ENCODE measurements at places on chromosomes 3 and 15.

DNA sequence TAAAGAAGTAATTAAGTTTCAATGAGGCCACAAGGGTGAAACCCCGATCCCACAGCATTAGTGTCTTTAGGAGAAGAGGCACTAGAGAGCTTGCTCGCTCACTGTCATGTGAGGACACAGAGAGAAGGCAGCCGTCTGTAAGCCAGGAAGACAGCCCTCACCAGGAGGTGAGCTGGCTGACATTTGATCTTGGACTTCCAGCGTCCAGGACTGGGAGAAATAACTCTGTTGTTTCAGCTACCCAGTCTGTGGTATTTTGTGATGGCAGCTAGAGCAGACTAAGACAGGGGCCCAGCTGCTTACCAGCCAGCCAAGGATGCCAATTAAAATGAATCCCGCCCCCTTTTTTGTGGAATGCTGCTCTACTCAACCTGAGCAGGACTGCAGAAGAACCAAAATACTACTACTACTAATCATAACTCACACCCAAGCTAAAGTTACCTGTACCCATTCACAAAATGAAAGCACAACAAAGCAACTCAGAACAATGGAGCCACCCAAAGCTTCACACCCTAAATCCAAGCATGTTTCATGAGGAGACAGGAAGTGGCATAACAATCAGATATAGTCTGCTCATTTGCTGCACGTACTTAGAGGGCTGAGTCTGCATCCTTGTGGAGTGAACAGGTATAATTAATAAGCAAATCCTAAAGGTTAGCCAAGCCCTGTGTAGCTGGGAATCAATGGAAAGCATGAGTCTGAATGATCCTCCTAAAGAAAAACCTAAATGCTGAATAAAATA, 35.6 kb upstream of the RHCG start:
- DNase-seq: no peak

DNA sequence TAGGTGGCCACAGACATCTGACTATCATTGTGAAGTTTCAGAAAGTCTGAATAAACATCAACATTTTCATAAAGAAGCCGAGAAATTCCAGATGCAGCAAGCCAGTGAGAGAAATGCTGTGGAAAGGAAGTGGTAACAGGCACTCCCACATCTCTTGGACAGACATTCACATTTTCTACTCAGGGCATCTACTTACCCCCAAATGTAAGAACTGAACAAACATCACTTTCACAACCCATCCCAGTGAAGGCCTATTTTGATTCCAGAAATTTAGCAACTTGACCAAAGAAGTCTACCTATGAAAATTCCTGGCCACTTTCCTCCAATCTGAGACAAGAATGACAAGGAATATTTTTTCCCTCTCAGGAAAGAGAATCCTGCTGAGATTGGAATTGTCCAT, 224.8 kb upstream of the DCBLD2 start:
- no peak for DNase-seq

DNA sequence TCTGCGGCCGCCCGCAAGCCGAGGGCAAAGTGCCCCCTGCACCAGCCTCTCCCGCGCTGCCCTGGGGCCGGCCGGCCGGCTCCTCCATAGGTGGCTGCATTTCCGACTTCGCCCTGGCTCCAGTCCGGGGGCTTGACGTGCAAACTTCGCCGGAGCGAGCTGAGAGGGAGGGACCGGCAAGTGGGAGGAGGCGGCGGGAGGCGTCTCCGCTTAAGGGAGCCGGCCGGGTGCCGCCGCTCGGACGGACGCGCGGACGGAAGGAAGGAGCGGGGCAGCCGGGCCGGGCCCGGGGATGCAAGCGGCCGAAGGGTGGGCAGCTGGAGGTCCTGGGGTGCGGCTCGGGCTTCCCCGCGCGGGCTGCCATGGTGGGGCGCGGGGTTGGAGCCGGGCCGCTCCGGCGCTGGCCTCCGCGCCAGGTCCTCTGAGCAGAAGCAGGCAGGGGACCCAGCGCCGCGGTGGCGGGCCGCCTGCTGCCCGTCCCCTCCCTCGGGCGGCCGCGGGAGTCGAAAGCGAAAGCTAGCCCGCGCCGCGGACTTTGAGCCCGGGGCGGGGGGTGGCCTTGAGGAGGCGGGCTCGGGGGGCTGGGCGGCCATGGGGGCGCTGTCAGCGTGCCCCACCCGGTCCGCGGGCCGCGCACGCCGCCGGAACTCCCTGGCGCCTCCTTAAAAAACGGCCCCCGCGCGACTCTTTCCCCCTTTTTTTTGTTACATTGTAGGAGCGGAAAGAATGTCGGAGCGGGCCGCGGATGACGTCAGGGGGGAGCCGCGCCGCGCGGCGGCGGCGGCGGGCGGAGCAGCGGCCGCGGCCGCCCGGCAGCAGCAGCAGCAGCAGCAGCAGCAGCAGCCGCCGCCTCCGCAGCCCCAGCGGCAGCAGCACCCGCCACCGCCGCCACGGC, at the start of gene SCAANT1:
Gene SCAANT1, minus strand, starts transcription at position 511 of the 895 bp plus-strand sequence.
- DNase-seq: peak; percentile 13

GRCh38 chr3:113839551-113839950, 963 bp downstream of the GRAMD1C start:
- DNase-seq: no peak

DNA sequence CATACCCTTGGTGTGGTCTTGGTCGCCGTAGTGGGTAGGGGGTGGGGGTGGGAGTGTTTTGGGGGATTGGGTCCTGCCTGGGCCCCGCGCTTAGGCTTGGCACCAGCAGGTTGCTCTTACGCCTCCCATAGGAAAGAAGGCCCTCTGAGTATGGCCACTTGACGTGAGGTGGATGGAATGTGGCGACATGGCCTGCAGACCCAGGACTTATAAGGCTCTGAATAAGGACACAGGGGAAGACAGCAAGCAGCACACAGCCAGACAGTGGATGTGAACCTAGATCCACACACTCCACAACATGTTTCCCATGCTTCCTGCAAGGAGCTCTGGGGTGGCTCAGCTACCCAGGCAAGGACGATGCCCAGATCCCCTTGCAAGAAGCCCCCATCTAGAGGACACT, 12.4 kb downstream of the RBPMS2 start:
- no peak for DNase-seq

- DNase-seq: no peak
These were observed 11.3 kb downstream of the RYR3 start for GRCh38 chr15:33322091-33322490.

DNA sequence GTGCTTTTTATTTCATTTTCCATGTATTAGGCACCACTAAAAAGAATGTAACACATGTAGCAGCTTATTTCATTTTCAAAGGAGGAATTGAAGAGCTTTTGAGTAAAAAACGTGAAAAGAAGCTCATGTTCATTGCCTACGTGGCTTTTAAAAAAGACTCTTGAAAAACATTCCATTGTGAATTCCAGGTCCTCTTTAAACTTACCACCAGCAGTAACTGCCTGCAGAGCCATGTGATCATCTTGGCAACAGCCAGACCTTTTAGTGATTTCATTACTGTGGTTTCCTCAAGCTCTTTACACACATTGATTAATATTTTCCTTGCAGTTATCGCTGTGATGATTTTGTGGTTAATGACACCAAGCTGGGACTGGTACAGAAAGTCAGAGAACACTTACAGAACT, 43.8 kb upstream of the FBXL22 start:
- DNase-seq: no peak

DNA sequence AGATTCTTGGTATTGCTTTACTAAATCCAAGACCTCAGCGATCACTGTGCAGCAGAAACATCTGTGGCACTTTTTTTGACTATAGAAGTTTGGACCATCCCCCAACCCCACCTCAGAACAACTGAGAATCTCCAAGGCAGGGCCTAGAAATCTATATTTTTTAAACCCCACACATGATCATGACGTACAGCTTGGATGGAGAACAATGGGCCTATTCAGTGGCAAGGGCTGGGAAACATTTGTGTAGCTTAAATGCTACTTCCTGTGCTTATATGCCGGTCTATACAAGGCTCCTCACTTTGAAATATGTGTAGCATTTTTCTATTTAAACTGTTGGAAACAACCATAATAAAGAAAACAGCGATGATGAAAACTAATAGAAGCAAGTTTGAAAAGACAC, 55.1 kb upstream of the SPRED1 start:
- no peak for DNase-seq

GRCh38 chr15:89007989-89008388, 80.3 kb upstream of the ABHD2 start:
- no peak for DNase-seq

DNA sequence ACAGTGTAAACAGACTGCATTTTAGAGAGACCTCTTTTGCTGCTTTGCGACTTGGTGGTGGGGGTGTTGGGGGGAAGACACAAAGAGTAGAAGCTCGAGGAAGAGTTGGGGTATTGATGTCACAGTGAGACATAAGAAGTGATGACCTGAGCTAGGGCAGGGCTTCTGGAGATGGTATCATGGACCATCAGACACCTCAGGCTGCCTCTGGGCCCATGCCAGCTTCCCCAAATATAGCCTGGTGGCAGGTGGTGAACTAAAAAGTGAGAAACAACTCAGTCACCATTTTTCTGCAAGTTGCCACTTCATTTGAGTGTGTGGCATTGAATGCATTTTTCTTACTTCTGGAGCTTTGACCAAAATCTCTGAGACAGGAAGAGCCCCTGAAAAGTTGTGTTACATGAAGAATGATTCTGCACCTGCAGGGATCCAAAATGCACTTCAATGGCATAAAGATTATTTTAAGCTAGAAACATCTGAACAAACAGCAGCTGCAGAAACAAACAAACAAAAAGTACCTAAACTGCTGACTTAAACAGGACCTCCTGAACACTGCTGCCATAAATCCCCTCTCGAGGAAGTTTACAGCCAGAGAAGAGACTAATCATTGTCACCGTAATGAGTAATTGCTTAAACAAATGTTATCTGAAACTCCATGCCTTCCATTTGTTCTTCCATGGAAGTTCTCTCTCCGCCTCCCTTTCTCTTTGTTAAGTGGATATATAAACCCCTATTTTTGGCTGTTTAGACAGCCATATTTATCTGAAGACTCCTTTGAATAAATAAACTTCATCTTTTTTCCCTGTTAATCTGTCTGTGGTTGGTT, 15.2 kb upstream of the XIRP1 start:
- no peak for DNase-seq

GRCh38 chr3:151086484-151087456, 1.3 kb downstream of the MED12L start:
- peak; percentile 89 for DNase-seq

- peak; percentile 19 for DNase-seq
These were observed 47.0 kb upstream of the SELENOK start for GRCh38 chr3:53938645-53939044.

GRCh38 chr15:78033864-78034263, 43.6 kb downstream of the TBC1D2B start:
- DNase-seq: no peak

- DNase-seq: no peak
These were observed 3.6 kb downstream of the OXSR1 start for GRCh38 chr3:38169027-38169317.

DNA sequence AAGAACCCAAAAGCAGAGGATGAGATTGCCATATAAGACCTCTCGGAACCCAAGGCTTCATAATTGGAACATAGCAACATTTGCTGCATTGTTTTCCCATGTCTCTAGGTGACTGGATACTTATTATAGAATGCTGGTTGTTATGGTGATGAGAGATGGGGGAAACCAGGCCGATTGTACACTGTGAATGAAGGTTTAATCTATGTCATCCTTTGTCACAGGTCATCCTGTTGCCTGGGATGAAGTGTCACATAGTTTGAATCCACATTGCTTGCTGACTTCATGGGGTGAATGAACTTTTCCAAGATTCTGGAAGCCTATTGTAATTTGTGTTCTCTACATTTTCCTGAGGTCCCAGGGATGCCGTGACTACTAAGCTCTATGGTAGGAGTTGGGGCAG, 41.8 kb downstream of the CLEC3B start:
- DNase-seq: no peak

GRCh38 chr15:77797270-77797669, 164.6 kb upstream of the LINGO1 start:
- DNase-seq: no peak

DNA sequence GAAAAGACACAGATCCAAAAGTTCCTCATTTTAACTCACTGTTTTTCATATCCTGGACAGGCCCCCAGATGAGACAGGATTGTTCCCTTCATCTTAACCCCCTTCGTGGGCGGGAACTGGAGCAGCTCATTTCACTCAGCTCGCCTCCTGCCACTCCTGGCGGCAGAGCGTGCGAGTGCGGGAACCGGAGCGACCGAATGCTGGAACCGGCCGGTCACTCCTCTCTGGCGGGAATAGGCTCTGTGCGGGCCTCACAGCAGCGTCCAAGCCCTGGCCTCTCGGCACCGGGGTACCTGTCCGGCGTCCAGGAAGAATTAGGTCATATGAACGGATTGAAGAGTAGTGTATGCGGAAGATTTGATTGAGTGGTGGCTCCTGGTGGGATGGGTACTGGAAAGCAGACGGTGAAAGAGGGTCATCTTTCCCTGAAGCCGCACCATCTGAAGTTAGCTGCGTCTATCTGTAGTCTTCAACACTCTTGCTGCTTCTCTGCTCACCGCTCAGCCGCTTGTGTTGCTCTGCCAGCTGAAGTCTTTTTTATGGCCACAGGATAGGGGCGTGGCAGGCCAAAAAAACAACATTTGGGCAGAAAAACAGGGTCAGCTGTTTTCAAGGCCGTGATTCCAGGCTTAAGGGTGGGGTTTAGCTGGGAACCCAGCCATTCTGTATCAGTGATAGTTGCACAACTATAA, 42.3 kb upstream of the FXR1 start:
- no peak for DNase-seq

- DNase-seq: no peak
These were observed 2.9 kb upstream of the TBC1D5 start for GRCh38 chr3:17745301-17745700.

DNA sequence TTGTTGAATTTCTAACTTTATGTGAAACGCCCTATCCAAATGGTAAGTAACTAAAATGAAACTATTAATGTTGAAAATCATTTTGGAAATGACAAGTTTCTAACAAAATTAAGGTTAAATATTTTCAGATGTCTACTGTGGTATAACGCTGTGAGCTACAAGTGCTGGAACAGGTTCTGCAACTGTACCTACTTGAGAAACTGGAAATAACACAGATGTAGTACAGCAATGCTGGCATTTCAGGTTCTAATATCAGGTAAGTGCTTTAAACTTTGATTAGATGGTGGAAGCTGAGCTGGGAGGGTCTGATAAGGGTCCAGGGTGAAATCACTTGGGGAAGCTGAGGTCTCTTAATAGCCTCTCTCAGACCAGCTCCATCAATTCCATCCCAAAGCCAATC, 315.1 kb downstream of the STXBP5L start:
- no peak for DNase-seq

- DNase-seq: no peak
These were observed 116.7 kb upstream of the ICE2 start for GRCh38 chr15:60595665-60596064.

DNA sequence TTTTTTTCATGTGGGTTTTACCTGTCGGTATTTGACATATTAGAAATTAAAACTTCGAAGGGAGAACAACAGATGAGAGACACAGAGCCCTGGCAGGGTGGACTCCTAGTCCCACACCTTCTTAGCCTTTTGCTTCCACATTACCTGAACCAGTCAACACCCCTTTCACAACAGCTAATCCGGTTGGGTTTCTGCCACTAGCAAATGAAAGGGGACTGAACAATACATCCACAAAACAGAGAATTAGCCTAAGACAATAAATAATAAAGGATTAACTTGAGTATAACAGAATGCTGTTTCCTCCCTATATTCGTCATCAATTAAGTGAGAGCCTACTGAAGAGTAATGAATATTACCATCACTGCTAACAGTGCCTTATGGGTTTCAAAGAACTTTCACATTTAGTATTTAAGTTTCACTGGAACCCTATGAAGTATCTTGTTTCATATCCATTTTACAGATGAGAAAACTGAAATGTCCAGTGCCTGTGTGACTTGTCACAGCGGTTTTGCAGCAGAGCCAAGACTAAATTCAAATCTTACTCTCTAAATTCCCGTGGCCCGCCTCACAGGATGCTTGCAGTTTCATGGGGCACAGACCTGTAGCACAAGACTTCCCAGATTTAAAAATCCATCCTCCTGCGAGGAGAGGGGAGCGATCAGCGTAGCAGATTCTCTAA, 1.0 kb upstream of the RAB8B start:
- DNase-seq: no peak
